Calu3 (cell line): ENCODE measurements at places on chromosomes 4 and X. TPM values are rescaled to one million over a fixed set of nuclear protein-coding genes. Genes with fewer than 3 reads are reported as not detected.
A peak's percentile ranks its signal among the peaks of the same experiment; 100 is the strongest.

DNA sequence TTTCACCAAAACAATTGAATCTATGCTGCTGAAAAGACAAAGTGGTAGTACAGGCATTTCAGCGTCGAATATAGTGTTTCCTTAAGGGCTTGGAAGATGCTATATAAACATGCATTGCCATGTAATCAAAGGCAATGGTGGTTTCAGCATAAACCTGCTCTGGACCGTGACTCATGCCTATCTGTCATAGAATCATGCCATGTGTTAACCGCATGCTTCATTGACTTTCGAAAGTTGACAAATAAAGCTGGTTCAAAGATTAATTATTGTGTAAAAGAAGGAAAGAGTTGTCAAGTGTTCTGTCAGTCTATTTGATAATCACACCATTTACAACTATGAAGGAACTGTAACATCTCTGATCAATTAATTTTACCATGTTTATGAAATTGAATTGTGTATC, 83.2 kb downstream of the FUNDC1 start:
- H3K27ac ChIP-seq = no peak overlapping the region
- DNase-seq = peak; percentile 21
- H3K4me3 ChIP-seq = no peak overlapping the region
- H3K27me3 ChIP-seq = no peaks in the 10 kb centered on the region

GRCh38 chr4:86272669-86273068, 87.2 kb downstream of the MAPK10 start:
- no peak overlapping the region for H3K4me3 ChIP-seq
- no peaks in the 10 kb centered on the region for H3K27me3 ChIP-seq
- H3K27ac ChIP-seq = no peak overlapping the region
- no peaks in the 10 kb centered on the region for H3K36me3 ChIP-seq
- no peaks in the 10 kb centered on the region for H3K4me1 ChIP-seq

GRCh38 chr4:88803600-88804096, 106.0 kb upstream of the NAP1L5 start:
- DNase-seq = peak; percentile 22
- H3K4me3 ChIP-seq = no peak overlapping the region
- H3K27ac ChIP-seq = no peak overlapping the region

DNA sequence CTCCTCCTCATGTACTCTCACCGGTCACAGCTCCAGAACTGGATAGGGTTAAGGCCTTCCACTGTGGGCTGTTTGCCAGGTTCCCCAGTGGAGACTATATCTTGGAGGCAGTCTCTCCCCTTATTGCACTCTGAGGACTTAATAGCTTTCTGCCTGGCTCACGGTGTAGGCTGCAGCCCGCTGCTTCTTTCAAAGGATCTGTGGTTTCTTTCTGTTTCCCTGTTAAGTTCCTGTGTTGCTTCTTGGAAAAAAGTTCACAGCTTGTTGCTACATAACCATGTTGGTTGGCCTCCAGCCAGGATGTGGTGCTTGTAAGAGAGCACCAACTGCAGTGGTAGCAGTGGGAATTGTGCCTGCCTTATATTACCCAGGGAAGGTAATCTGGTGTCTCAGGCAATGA, 24.9 kb upstream of the ZDHHC15 start:
- no peak overlapping the region for H3K27ac ChIP-seq
- no peaks in the 10 kb centered on the region for H3K27me3 ChIP-seq
- H3K4me3 ChIP-seq = no peak overlapping the region
- no peaks in the 10 kb centered on the region for H3K4me1 ChIP-seq
- no peaks in the 10 kb centered on the region for H3K36me3 ChIP-seq

DNA sequence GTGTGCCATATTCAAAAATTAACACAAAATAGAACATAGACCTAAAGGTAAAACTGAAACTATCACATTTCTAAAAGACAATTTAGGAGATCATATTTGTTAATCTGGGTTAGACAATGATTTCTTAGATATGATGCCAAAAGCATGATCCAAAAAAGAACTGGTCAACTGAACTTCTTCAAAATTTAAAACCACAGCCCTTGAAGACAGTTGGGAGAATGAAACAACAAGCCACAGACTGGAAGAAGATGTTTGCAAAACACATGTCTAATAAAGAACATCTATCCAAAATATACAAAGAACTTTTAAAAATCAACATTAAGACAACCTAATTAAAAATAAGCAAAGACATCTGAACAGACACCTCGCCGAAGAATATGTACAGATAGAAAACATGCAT, 19.5 kb downstream of the COMMD8 start:
- H3K27me3 ChIP-seq = no peaks in the 10 kb centered on the region
- no peaks in the 10 kb centered on the region for H3K36me3 ChIP-seq
- H3K4me1 ChIP-seq = no peaks in the 10 kb centered on the region
- H3K27ac ChIP-seq = no peak overlapping the region
- no peak overlapping the region for H3K4me3 ChIP-seq
- DNase-seq = no peak

- no peaks in the 10 kb centered on the region for H3K4me1 ChIP-seq
- DNase-seq = peak; percentile 6
- no peak overlapping the region for H3K27ac ChIP-seq
- no peak overlapping the region for H3K4me3 ChIP-seq
Observed at GRCh38 chr4:163679189-163679588, 184.7 kb downstream of the TMA16 start.

DNA sequence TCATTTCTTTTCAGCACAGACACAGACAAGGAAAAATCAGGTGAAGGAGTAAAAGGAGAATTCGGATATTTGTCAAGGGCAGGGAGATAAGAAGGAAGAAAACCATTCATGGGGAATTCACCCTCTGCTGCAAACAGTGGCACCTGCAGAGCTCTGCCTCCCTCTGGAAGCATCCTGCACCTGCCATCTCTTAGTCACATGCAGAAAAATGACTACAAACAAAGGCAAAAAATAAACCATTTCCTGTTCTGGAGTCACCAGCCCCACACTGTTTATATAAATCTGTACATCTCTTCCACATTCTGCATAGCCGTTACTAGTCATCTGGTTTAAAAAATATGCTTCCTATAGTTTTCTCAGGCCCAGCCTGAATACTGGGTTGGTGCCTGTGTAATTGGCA, 205.3 kb downstream of the ARAP2 start:
- H3K4me3 ChIP-seq = no peak overlapping the region
- no peak for DNase-seq
- H3K27me3 ChIP-seq = no peaks in the 10 kb centered on the region

DNA sequence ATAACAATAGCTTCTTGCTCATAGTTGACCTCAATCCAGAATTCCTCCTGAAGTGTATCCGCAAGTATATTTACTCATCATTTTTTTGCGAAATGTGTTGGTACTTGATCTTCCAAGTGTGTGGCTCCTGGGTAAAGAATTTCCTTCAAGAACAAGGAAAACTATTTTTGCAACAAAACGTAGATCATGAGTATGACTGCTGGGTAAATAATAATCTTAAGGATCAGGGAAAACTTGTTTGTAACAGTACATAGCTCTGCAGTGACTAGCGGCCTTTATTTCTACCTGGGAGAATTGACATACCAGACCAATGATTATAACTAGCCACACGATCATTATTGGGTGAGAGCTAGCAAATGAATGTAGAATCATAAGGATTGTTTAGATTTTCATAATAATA, 1311.7 kb downstream of the ARAP2 start:
- DNase-seq = no peak
- H3K36me3 ChIP-seq = no peaks in the 10 kb centered on the region
- no peak overlapping the region for H3K4me3 ChIP-seq
- H3K27me3 ChIP-seq = no peaks in the 10 kb centered on the region
- H3K4me1 ChIP-seq = no peaks in the 10 kb centered on the region

DNA sequence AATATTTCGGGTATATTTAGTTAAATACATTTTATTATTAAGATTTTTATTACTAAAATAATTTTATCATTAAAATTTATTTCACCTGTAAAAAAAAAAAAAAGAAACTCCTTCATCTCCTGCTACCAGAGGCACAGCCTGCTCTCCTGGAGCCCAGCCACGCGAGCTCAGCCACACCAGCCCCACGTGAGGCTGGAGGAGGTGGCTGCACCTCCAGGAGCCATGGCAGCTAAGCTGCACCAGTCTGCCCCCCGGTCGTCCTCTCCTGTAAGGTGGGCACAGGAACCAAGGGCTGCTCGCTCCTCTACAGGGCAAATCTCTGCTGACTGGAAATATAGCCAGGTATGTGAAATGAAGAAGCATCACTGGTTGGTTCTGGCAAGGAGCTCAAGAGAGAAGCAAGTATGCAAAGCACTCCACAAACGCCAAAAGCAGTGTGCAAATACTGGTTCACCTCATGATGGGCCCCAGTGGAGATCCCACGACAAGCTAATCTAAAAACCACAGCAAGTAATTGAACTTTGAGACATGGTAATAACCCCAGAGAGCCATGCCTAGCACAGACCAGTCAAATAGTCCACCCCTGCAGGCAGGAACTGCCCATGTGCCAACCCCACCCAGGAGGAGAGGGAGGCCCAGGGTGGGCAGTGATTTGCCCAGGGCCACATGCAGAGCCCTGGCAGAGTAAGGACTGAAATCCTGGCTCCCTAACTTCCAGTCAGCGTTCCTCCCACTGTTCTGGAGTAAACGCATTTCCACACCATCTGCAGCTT, 90.1 kb downstream of the WFS1 start:
- no peak for DNase-seq
- no peaks in the 10 kb centered on the region for H3K4me1 ChIP-seq
- H3K27me3 ChIP-seq = no peaks in the 10 kb centered on the region
- no peak overlapping the region for H3K27ac ChIP-seq
- H3K4me3 ChIP-seq = no peak overlapping the region

GRCh38 chr4:83012200-83012686, 1.6 kb upstream of the LIN54 start:
- H3K27ac ChIP-seq = peak overlapping the region; percentile 86
- DNase-seq = peak; percentile 49
- H3K4me1 ChIP-seq = peaks cover 18% of the 10 kb centered on the region
- H3K36me3 ChIP-seq = peaks cover 40% of the 10 kb centered on the region

DNA sequence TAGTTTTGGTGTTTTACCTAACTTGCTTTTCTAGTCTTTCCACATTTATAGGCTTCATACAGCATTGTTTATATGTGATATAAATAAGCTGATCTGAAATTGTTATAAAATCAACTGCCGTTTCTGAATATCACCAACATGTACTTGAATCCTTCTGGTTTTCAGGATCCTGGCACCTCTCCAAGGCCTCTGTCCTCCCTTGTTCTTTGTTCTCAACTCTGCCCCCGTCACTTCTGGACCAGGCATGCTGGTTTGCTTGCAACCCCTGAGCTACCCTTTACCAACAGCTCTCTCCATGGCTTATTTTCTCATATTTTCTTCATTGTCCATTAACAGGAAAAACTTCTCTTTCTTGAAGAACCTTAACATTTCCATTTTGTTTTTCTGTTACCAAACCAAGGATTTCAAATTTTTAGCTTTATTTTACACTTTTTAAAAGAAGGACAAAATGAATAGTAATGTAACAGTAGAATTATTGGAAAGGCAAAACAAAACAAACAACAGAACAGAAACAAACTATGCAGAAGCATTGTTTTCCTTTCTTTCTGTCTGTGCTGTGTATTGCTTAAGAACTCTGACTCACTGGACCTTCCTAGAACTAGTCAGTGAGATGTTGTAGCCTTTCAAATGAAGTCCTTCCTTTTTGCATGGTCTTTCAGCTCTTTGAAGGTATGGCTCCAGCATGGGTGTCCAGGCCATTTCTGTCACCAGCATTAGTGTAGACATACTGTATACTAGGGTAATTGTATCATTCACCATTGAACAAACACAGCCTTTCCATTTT, 44.8 kb downstream of the BANK1 start:
- peak overlapping the region; percentile 62 for H3K27ac ChIP-seq
- H3K27me3 ChIP-seq = no peaks in the 10 kb centered on the region
- H3K4me1 ChIP-seq = peaks cover 26% of the 10 kb centered on the region
- peak overlapping the region; percentile 15 for H3K4me3 ChIP-seq

- peaks cover 23% of the 10 kb centered on the region for H3K4me1 ChIP-seq
- no peak for DNase-seq
- H3K27me3 ChIP-seq = no peaks in the 10 kb centered on the region
- H3K27ac ChIP-seq = no peak overlapping the region
- peaks cover 4% of the 10 kb centered on the region for H3K36me3 ChIP-seq
Observed at GRCh38 chrX:74346088-74346487, 42.1 kb downstream of the ZCCHC13 start.

DNA sequence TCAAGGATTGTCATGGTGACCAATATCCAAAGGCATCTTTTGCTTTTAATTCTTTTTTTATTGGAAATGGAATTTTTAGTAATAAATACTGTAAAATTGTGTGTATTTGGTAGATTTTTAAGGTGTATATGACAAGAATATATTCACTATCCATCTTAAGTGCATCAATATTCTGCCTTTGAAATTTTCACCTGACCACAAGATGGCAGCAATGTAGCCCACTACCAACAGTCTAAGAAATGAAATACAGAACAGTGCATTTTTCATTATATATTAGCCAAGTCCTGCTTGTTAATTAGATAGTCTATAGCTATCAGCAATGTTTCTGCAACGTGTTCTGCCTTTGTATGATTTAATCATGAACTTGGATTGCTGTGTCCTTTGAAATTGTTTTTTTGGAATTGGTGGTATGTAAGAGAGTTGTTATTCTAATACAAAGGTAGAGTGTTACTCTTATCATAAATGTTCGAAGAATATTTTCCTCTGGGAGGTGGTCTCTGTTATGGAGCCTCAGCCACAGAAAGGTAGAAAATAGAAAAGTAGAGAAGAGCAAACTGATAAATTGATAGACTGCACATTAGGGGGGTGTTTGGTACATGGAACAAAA, 38.2 kb downstream of the HPGDS start:
- no peak overlapping the region for H3K4me3 ChIP-seq
- peak; percentile 21 for DNase-seq
- peaks cover 14% of the 10 kb centered on the region for H3K4me1 ChIP-seq

DNA sequence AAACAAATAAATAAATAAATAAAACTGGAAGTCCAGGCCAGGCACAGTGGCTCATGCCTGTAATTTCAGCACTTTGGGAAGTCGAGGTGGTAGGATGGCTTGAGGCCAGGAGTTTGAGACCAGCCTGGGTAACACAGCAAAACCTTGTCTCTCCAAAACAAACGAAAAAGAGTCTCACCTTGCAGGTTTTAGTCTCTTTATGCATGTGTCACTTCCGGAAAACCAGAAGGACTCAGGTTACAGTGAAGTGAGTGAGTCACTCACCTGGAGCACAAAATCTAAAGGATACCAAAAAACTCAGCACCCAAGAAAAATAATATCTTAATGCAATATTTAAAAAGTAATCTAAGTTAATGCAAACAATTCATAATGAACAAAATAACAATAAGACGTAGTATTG, 20.1 kb upstream of the SLC34A2 start:
- peaks cover 11% of the 10 kb centered on the region for H3K4me1 ChIP-seq
- H3K36me3 ChIP-seq = no peaks in the 10 kb centered on the region
- no peaks in the 10 kb centered on the region for H3K27me3 ChIP-seq

GRCh38 chr4:174650711-174651355, 128.5 kb upstream of the HPGD start:
- no peak overlapping the region for H3K27ac ChIP-seq
- H3K27me3 ChIP-seq = no peaks in the 10 kb centered on the region
- no peak for DNase-seq
- no peaks in the 10 kb centered on the region for H3K4me1 ChIP-seq
- no peaks in the 10 kb centered on the region for H3K36me3 ChIP-seq

The GPR82 gene
- total RNA-seq = not detected in 2 replicates

The ATP8A1 gene
- 0.73 and 0.76 TPM in 2 replicates for total RNA-seq

The ZNF827 gene
- total RNA-seq = 23.8 and 26.2 TPM in 2 replicates

The JCHAIN gene
- not detected in 2 replicates for total RNA-seq

The RBM46 gene
- total RNA-seq = not detected in 2 replicates

The NSUN7 gene
- 7.7 and 8.6 TPM in 2 replicates for total RNA-seq

The ASMT gene
- not detected in 2 replicates for total RNA-seq

The MAGEE2 gene
- total RNA-seq = not detected in 2 replicates
